ENCODE measurements at places on chromosomes 6 and 20.

DNA sequence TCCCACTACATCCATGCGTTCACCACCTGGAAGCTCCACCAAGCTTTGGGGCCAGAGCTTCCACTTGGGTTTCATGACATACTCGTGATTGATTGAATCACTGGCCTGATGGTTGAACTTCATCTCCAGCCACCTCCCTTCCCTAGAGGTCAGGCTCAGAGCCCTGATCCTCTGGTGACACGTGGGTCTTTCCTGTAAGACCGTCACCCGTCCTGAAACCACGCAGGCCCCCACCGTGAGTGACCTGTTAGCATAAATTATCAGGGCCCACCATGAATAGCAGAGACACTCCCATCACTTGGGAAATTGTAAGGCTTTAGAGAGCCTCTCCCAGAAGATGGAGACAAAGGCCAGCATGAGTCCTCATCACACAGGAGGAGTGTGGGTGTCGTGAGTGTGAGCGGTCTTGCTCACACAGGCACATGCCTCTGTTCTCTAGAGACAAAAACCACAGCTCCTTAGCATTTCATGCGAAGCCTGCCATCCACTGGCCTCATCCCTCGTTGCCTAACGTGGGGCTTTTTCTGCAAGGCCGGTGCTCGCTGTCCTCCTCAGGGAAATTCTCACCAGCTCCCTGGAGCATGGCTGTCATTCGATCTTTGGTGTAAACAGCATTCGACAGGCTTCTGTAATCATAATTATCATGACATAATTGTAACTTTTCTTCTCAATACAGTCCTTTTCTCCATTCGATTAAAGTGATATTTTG is 65.1 kb upstream of the DUSP22 start:
- no peak for DNase-seq

- no peak for DNase-seq
Measured at GRCh38 chr6:24140591-24140990, 14.6 kb downstream of the NRSN1 start.

GRCh38 chr20:41040855-41041254 is 12.2 kb downstream of the TOP1 start:
- no peak for DNase-seq

GRCh38 chr6:52909531-52909930 is at the start of gene GSTA3:
Gene GSTA3, minus strand, starts transcription at chr6:52909698. Its CDS starts 3,864 bp downstream, at chr6:52905834.
- DNase-seq = no peak

DNA sequence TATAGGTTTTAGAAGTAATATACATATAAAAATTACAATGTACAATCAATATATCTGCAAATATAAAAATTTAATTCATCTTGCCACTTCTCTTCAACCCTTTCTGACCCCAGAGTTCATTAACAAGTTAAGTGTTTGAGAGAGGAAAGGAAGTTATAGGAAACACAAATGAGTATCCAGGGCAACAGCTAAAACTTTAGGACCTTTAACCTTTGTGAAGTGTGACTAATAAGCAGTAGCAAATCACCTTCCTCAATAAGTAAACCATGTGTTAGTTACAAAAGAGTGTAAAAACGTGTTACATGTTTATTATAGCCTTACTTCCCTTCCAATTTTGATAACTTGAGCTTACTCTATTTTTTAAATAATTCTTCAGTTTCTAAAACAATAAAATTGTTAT is 73.4 kb upstream of the SIM1 start:
- no peak for DNase-seq

GRCh38 chr6:57822896-57823358 is 505.5 kb downstream of the PRIM2 start:
- no peak for DNase-seq

DNA sequence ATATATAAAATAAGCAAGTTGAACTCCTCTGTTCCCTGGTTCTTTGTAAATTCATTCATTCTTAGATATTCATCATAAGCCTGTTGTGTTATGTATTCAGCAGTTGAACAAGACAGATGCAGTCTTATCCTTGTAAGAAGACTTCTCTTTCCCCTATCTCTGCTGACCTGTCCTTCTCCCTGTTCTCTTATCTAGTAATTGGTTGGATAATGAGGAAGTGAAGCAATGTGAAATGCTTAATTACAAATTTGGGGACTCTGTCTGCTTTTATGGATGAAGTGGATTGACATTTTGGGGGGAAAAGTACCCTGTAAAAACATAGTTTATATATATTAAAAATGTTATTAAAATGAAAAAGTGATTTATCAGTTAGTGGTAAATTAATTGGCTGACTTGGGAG is 37.0 kb downstream of the CDKAL1 start:
- DNase-seq = no peak

- no peak for DNase-seq
Measured at GRCh38 chr6:50862176-50862575, 43.5 kb downstream of the TFAP2B start.

GRCh38 chr20:3227936-3228749 is 10.8 kb downstream of the SLC4A11 start:
- DNase-seq = no peak

- no peak for DNase-seq
Measured at GRCh38 chr6:3075772-3076113, 7.4 kb downstream of the RIPK1 start.

- no peak for DNase-seq
Measured at GRCh38 chr6:111367393-111368088, 115.5 kb downstream of the REV3L start.
